Fibroblast of skin of right biceps (primary cell): ENCODE measurements at places on chromosomes 16 and 17.

GRCh38 chr17:43384476-43384862 is 14.3 kb upstream of the ARL4D start:
- no peak for DNase-seq

DNA sequence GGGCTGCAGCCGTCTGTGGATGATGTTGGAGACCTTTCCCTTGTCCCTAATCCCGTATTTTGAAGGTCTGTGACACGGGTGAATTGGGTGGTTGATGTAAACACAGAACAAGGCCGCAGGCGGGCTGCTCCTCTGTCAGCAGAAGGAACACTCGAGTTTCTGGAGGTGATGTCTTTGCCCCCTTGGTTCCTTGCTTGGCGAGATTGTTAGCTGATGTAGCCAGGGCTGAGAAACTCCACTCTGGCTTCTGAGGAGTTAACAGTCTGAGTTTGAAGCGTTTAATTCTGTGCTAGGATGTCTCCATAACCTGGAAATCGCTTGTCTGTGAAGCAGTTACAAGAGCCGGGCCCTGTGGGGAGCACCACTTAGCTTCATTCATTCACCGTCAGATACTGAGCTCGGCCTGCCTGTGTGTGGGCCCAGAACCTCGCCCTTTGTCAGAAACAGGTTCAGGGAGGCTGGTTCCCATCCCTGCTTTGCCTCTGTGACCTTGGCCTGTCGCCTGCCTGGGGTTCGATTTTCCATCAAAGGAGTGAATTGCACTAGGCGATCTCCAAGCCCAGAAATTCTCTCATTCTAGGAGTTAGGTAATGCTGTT is 1.3 kb downstream of the MAPK8IP3 start:
- DNase-seq, result peak; percentile 26

DNA sequence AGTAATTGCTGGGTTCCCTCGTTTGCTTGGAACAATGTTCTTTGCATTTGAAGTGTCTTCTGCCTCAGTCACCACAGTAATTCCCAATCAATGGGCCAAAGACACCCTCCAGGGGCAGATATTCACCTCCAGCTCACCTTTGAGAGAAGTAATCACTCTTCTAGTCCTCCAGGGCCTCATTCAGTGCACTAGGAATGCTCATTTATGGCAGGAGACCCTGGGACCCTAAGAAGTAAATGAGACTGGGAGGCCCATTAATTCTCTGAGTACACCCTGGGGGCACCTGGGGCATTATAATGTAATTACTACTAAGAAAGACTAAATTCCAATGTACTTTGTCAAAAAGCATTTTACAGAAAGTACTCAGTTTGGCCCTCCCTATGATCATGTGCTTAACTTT is 158.2 kb upstream of the XYLT1 start:
- peak; percentile 9 for DNase-seq

DNA sequence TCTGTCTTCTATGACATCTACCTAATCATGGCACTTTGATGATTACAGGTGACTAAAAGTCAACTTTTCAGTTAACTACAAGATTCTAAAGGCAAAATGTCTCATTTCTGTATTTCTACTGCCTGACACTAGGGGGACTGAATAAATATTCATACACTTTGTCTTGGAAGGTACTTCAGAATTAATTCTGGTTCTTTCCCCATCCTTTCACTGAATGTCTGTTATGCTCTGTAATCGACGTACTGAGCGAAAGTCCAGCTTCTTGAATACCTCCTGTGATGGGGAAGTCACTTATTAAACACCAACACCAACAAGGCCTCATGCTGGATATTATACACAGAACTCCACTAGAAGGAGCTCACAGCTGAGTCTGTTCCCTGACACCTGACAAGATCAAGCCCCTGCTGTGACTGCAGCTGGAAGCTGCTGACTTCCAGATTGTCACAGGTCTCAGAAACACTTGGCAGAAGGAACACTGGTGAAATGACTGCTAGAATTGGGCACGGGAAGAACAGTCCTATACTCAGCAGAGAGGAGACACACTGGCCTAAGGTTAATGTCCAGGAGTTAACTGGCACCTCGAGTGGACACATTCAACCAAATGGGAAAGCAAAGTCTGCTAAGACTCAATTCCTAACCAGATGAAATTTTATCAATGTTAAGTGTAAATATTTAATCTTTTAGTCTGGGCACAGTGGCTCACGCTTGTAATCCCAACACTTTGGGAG is 31.9 kb downstream of the CMC2 start:
- no peak for DNase-seq

- DNase-seq, result peak; percentile 79
These were observed 106.8 kb downstream of the ZNF778 start for GRCh38 chr16:89324056-89325010.

- DNase-seq, result no peak
These were observed 7.7 kb downstream of the PRR15L start for GRCh38 chr17:47949946-47950345.

DNA sequence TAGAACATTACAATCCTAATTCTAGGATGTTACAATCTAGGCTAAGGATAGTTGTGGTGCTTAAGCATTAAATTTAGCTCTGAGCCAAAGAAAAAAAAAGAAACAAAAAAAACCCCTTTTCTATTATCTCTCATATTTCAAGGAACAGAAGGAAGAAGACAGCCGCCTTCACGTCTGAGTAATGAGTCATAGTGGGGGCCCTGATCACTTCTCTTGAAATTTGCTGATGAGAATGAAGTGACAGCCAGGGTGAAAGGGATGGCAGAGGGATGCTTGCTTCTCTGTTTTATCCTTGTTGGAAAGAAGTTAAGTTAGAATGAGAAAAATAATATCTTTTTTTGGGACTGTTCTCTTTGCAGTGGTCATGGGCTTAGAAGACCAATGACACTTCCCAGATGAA is 82.6 kb upstream of the MPHOSPH6 start:
- DNase-seq, result no peak

DNA sequence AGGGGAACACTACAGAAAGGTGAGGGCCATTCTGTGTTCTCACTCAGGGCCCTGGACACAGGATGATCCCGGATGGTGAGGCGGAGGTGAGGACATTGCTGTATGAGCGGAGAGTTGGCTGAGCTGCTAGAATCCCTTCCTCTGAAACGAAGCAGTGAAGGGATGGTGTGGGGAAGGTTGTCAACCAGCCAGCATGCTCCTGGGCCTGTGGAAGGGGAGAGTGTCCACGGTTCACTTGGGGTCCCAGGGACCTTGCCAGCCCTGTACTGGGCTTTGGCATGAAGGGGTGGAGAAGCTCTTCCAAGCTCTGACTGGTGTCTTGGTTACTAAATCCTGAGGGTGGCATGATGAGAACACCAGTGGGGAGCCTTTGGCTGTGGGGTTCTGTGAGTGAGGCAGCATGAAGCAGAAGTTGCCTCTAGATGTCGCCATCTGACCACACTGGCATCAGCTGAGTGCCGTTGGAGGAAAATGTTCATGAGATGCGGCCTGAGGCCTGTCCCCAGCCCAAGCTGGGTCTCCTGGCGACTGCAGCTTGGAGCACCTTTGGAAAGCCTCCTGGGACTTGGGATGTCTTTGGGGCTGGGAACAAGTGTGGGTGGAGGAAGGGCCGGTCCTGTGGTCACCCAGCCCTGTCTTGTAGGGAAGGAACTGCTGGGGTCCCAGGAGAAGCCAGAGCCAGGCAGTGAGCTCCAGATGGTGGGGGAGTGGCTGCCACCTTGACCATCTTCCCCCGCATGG is 14.8 kb downstream of the PDP2 start:
- DNase-seq, result peak; percentile 59

GRCh38 chr16:89120281-89120680 is 26.6 kb downstream of the ACSF3 start:
- DNase-seq, result no peak

DNA sequence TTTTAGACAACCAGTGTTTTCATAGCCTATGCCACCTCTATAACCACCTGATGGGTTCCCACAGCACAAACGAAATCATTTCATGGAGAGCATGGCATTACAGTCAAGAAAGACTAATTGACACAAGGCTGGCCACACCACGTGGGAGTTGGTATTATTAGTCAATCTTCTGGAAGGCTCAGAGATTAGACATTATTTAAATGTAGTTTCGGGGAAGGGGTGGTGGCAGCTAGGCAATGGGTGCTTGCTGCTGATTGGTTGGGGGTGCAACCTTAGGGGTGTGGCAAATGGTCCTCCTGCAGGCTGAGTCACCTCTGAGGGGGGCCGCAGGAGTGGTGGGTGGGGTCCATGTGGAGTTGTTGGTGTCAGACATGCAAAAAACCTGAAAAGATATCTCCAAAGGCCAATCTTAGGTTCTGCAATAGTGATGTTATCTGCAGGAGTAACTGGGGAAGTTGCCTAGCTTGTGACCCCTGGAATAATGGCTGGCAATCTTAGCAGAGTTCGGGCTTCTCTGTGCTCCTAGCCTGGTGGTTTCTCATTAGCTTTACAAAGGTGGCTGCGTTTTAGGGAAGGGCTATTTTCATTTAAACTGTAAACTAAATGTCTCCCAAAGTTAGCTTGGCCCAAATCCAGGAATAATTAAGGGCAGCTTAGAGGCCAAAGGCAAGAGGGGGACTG is 4.6 kb downstream of the TEN1 start:
- peak; percentile 10 for DNase-seq

DNA sequence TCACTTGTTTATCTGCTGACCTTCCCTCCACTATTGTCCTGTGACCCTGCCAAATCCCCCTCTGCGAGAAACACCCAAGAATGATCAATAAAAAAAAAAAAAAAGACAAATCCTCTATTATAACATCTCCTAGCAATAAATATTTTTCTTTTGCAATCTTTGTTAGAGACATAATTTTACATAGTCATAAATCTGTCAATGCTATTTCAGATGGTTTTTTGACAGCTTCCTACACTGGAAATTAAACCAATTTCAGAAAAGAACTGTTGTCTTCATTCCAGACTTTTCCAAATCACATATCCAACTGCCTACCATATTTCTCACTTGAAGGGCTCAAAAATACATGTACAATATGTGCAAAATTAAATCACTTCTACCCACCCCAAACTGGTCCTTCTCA is 3.7 kb downstream of the METTL16 start:
- DNase-seq, result no peak

DNA sequence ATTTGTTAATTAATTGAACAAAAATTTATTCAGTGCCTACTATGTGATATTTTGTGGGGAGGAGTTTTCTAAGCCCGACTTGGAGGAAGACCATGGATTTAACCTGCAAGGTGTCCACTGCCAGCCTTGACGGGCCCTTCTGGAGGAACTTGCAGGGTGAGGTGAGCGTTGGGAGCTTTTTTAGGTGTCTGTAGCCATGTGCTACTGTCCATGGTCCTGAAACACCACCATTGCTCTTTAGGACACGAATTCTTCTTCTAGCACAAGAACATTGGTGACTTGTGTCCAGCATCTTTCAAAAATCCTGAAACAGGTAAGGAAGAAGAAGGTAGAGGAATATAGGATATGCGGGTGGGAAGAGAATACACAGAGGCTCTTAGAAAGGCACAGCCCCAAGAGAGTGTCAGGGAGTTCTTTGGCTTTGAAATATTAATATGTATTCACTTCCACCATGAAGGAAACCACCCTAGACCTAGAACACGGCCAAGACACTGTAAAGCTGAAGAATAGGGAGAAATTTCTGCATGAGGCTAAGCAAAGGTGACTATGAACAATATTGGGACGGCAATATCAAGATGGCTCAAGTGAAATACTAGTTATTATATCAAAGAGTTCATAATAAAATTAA is 27.9 kb upstream of the OR4D1 start:
- DNase-seq, result peak; percentile 56

DNA sequence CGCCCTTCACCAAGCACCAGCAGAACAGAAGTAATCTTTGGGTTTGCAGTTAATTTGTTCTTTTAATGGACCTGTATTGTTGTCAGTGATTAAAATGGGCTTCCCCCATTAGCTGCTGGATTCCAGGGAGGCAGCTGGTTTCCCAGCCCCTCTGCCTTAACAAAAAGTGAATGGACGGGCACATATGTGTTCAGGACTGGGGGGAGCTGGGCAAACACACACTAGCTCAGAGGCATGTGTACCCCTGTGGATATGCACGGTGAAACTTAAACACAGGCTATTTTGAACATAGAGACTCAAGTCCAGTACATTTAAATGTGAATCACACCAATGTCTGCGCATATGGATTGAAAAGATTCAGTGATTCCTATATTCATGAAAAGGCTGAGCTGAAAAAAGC is 25.5 kb upstream of the TMEM132E start:
- DNase-seq, result no peak

DNA sequence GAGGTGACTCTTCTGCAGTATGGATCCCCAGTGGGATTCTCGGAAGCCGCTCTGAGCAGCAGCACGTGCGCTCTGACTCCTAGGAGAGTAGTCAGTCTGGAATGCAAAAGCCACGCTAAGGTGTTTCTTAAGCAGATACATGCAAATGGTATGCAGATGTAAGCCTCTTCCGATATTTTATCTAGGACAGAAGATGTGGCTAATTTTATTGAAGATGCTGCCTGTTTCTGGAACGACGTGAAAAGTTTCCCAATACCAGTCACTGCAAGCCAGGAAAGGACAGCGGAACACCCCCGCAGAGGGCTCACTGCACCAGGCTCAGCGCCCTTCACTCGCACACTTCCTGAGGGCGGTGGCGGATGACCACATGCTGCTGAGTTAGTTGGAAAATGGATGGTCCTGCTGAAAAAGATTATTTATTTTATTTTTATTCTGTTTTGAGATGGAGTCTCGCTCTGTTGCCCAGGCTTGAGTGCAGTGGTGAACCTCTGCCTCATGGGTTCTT is 10.1 kb downstream of the FADS6 start:
- DNase-seq, result peak; percentile 19

GRCh38 chr16:68711421-68712139 is 25.5 kb upstream of the CDH1 start:
- no peak for DNase-seq

DNA sequence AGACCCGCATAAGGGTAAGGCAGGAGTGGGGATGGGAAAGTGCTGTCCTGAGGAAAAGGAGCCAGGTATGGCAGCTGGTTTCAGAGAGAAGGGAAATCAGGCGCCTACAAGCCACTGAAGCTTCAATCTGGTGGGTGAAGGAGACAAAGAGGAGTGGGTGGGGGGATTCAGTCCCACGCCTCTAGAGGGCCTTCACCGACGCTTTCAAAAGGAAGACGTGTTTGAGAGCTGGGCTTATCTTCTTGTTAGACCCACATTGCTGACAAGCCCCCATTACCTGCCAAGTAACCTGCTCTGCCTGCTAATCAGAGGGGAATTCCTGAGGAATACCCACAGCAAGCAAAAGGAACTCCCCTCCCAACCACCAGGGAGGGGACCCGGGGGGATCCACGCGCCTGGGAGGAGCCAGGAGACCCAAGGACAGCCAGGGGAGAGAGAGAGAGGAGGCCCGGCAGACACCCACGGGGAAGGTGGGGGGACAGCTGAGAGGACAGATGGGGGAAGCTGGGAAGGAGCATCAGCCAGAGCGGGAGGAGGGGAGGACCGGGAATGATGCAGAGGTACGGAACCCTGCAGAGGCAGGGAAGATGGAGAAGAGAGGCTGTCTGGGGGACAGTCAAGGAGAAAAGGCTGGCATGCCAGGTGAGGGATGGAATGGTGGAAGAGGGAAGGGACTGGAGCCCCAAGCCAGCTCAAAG is 1.0 kb downstream of the MTMR4 start:
- no peak for DNase-seq

DNA sequence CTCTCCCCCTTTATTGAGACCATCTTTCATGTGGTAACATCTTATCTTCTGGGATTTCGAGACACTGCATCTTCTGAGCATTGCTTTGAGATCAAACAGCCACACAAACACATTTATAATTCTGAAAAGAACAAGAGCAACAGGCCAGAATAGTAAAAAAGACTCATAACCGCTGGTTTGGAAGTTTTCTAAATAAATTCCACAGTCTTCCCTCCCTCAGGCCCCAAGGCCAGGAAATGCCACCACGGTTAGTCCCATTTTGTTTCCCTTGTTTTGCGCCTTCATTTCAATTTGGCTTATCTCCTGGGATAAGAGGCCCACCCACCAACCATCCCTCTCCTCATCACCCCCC is 25.3 kb downstream of the LITAF start:
- peak; percentile 27 for DNase-seq
